Hepatic stellate cell (primary cell): ENCODE measurements at places on chromosomes 4 and X.

DNA sequence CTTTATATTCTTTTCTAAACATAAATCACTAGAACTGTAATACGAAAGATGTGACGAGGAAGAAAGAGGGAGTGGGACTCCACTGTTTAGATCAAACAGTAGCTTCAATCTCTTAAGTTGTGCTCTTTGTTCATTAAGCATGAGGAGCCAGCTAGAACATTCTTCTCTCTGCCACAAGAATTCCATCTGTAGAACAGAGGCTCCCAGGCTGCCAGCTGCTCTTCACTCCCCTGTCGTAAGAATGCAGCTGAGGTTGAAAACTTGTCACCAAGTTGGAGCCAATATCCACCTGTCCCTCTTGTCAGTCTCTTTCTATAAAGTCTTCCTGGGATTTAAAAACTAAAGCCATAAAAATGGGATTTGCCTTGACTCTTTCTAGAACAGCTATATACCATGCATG is 65.0 kb upstream of the SEC24B start:
- DNase-seq = no peak

DNA sequence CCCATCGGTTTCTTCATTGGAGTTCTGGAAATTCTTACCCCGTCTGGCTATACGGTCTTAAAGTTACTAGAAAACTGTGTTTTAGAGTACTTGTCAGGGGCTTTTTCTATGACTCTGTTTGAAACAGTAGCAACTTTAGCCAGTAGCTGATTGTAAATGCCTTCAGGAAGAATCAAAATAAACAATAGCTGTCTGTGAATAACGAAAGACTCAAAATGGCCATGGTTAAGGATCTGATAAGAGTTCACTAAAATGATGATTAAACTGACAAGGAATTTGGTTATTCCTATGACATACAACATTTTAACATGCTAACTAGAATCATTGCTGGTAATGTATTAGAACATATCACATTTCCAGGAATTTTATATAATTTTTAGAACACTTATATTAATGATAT is 191.0 kb downstream of the EVC2 start:
- DNase-seq = peak; percentile 25

GRCh38 chrX:88883200-88883599 is 136.2 kb downstream of the CPXCR1 start:
- no peak for DNase-seq

DNA sequence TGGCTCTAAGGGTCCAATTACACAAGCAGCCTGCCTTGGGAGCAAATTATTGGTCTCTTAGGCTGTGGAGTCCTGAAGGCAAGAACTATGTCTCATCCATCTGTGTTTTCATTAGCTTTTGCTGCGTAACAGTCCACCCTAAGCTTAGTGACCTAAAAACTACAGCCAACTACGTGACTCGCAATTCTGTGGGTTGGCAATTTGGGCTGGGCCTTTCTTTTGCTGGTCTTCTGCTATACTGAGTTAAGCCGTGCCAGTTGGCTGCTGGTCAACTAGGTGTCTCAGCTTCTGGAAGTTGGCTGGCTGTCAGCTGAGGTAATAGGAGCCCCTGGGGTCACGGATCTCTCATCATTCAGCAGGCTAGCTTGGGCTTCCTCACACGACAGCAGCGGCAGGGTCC is 205.6 kb upstream of the S100G start:
- no peak for DNase-seq

DNA sequence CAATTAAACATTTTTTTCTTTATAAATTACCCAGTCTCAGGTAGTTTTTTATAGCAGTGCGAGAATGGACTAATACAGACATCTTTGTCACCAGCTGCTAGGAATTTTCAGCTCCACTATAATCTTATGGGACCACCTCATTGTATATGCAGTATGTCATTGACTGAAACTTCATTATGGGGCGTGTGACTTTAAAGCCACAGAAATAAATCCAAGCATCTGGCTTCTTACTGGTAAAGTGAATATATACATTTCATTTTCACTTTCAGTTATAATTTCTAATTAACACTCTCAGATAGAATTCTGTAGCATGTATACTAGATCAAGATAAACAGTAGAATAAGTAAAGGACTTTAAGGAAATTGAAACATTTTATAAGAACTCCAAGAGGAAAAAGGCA is 21.9 kb downstream of the IL15 start:
- no peak for DNase-seq
